Natural killer cell (primary cell): ENCODE measurements at places on chromosomes 6 and 20. TPM values are rescaled to one million over a fixed set of nuclear protein-coding genes. Genes with fewer than 3 reads are reported as not detected.

Gene IRAK1BP1
- 0.56 TPM for total RNA-seq

Gene DLK2
- not detected for total RNA-seq

Gene IP6K3
- not detected for total RNA-seq

Gene SLC16A10
- 0.05 TPM for total RNA-seq

Gene PXDC1
- not detected for total RNA-seq

Gene MOXD1
- not detected for total RNA-seq

Gene SUN5
- total RNA-seq: not detected

Gene RIMS4
- total RNA-seq: not detected

Gene AKAP12
- 0.07 TPM for total RNA-seq

Gene TRAPPC3L
- total RNA-seq: 0.66 TPM

- DNase-seq: no peak
Measured at GRCh38 chr20:50193199-50193835, 2.7 kb downstream of the CEBPB start.

DNA sequence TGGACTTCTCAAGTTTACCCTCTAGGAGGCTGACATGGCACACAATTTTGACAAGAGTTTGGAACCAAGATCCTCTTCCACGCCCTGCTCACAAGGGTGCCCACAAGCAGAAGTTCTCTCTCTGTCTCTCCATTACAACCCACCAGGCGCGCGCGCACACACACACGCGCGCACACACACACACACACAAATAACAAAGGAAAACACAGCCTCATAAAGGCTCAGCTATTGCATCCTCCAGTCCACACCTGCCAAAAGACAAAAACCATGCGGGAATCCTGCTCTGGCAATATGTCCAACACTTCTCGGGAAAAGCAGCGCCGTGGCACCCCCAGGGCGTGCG, 870 bp downstream of the PAK5 start:
- DNase-seq: no peak

DNA sequence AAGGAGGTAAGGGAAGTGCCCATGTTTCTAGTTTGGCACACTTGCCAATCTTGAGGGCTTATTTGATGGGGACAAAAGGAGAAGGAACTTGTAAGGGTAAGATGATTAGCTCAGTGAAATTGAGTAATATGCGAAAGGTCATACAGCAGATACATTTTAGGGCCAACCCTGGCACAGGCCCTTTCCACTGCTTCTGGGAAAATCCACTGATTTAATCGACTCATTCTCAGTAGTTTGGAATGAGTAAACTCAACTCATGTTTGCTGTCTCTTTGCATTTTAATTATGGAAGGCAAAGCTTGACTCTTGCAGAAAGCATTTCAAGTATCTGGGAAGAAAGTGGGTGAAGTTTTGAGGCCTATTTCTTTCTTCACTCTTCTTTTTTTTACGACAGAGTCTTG, 20.0 kb downstream of the PHF20 start:
- DNase-seq: no peak

DNA sequence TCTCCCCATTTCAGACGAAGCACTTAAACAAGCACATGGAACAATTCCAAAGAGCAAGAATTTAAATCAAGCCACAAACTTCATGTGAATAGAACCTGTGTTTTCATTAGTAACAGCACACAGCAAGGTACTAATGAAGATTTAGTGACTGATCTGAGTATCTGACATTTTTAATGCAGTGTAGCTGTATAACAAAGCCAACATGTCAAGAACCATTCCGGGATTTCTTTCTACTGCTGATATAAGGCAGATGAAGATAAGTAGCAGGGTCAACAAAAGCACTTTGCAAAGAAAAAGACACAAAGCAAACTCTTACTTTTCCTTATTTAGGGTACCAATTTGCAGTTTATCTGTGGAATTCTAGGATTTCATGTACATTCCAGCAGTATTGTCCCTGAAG, 11.3 kb downstream of the SLC17A5 start:
- DNase-seq: no peak

- no peak for DNase-seq
Measured at GRCh38 chr6:72649032-72649984, 27.4 kb downstream of the KCNQ5 start.

GRCh38 chr20:23668477-23668951, 20.3 kb downstream of the CST4 start:
- DNase-seq: peak; percentile 60

DNA sequence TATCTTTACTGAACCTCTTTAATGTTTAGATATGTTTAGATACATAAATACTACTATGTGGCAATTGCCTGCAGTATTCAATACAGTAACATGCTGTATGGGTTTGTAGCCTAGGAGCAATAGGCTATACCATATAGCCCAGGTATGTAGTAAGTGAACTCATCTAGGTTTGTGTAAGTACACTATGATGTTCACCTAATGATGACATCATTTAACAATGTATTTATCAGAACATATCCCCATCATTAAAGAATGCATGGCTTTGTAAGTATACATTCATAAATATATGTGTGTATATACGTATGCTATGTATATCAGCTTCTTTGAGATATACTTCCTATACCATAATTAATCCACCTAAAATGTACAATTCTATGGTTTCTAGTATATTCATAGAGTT, 631.2 kb upstream of the MAN1A1 start:
- no peak for DNase-seq

GRCh38 chr20:17859002-17859615, 109.5 kb downstream of the SNX5 start:
- DNase-seq: peak; percentile 23

DNA sequence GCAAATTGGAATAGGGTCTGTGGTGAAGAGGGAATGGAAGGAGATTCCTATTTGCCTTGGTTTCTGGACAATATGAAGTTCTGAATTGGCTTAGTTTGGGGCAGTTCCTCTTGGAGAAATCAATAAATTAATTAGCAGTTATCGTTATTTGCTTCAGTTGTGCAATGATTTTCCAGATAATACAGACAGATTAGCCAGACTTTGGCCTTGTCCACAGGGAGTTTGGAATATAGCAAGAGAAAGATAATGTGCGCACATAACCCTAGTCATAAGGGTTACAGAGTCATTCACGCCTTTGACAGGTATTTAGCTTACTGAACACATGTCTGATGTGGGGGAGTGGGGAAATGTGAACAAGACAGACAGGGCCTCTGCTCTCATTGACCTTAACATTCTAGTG, 1.3 kb downstream of the ATRN start:
- DNase-seq: no peak

GRCh38 chr6:41724228-41724580, 11.2 kb downstream of the TFEB start:
- no peak for DNase-seq

- DNase-seq: no peak
Measured at GRCh38 chr20:21424846-21425245, 27.5 kb upstream of the NKX2-4 start.

- DNase-seq: no peak
Measured at GRCh38 chr6:29567991-29568390, 8.5 kb upstream of the UBD start.

GRCh38 chr20:54212226-54212625, 4.3 kb downstream of the PFDN4 start:
- no peak for DNase-seq
